ENCODE measurements at places on chromosomes 6 and 20.

DNA sequence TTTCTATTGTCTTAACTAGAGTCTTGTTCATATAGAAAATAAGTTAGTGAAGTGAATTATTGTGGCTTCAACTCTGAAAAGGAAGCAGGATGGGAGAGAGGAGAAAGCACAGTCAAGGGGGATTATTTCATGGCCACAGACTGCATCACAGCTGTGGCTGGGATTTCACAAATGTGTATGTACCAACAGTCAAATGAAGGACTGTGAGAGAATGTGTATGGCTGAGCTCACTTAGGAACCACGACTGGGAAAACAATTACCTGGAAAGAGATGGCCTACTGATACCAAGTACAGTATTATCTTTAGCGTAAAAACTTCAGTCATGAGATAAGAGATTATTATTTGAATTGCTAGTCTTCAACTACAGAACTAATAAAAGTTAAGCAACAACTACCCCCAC is 54.9 kb downstream of the SESN1 start:
- DNase-seq: no peak

GRCh38 chr20:53439616-53440015 is 154.0 kb downstream of the ZNF217 start:
- no peak for DNase-seq

DNA sequence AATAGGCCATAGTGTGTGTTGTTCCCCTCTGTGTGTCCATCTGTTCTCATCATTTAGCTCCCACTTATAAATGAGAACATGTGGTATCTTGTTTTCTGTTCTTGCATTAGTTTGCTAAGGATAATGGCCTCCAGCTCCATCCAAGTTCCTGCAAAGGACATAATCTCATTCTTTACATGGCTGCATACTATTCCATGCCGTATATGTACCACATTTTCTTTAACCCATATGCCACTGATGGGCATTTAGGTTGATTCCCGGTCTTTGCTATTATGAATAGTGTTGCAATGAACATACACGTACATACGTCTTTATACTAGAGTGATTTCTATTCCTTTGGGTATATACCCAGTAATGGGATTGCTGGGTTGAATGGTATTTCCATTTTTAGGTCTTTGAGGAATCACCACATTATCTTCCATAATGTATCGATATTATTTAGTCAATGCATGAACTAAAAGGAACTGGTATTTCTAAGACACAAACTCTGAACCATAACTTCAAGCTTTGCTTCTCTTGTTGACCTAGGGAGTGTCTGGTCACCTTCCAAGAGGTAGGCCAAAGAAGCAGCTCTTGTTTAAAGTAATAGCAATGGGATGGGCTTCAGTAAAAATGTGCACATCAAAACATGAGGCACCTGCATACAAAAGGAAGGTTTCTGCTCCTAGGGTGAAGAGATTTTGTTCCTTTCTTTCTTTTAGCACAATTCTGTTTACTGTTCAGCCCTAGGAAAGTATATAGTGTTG is 343.0 kb upstream of the ARID1B start:
- no peak for DNase-seq

DNA sequence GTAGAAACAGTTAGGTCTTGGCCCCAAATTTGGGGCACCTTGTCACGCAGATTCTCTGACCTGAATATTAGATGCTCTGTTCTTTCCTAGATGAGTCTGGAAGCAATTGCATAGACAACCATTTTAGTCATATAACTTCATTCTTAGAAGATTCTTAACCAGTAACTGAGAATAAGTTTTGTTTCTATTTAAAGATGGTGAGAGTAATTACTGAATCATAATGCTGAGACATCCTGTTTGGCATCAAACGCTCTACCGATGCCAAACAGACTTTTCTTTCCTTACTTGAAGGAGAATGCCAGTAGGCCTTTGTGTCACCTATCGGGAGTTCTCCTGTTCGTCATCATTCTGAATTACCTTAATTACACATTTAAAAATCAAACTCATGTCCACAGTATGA is 131.6 kb upstream of the ID4 start:
- no peak for DNase-seq

DNA sequence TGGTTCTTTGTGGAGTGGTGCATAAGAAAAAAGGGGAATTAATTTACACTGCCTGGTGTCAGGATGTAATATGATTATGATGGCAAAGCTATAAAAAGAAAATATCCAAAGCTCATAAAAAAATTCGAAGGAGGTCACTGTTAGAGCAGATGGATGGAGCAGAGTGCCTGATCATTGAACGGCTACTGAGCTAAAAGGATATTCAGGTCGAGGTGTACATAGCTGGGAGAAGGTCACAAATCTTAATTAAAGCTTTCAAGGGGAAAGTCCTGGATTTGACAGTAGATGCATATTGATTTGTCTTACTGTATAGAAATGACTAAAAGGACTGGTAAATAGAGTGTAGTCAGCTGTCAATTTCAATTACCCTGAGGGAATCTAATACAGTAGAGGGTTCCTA is 84.4 kb downstream of the PKIB start:
- no peak for DNase-seq

DNA sequence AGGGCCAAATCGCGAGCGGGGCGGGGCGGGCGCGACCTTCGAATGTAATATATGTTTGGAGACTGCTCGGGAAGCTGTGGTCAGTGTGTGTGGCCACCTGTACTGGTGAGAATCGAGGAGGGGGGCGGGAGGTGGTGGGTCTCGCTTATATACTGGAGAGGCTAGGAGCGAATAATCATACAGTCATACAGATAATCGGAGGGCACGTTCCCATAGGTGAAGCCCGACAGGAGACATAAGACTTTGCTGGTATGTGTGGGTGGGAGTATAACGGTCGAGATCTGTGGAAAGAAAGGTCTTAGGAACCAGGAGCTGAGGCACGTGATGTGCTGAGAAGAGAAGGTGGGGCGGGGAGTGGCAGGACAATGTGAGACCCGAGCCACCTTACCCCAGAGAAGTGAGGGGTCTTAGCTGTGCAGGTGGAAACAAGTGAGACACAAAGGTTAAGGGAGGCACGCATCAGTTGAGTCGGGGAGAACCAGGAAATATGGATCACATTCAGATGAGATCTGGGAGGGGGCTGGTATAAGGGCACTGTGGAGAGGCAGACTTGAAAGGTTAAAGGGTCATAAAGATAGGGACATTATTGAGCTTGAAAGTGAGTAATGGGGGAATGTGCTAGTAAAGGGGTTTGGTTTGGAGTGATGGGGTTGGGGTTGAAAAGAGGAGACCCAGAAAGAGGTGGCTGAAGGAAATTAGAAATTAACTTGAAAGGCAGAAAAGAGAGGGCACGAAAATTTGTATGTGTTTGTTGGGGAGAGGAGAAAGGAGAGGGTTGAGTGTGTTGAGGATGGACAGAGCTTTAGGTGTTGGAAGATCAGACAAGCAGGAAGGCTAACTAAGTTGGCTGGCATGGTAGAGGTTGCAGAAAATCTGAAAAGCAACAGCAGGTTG is 589 bp downstream of the RNF5 start:
- DNase-seq: no peak

GRCh38 chr6:13674533-13675190 is 37.0 kb downstream of the RANBP9 start:
- no peak for DNase-seq

Measured in activated T-cell treated with anti-CD3 and anti-CD28 coated beads for 1 hour (primary cell).